Esophagus squamous epithelium (tissue), 5 donors: ENCODE measurements at places on chromosomes 6 and 20.

DNA sequence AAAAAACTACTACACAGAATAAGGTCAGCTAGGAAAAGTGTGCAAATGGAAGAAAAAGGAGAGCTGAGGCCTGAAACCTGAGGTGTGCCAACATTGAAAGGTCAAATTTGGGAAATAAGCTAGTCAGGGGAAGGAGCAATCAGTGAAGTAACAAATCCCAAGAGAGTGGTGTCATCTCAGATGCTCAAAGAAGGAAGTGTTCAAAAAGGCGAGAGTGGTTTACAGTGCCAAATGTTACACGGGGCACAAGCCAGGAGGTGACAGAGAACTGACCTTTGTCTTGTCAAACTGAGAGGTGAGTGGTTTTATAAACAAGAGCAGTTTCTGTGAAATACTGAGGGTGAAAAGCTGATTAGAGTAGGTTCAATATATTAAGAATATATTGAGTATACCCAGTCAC, 83.0 kb upstream of the TCF21 start:
- H3K4me3 ChIP-seq: no peak overlapping the region
- no peak overlapping the region for H3K27ac ChIP-seq
- H3K36me3 ChIP-seq: no peaks in the 10 kb centered on the region
- DNase-seq: no peak
- H3K4me1 ChIP-seq: no peaks in the 10 kb centered on the region
- no peaks in the 10 kb centered on the region for H3K27me3 ChIP-seq

DNA sequence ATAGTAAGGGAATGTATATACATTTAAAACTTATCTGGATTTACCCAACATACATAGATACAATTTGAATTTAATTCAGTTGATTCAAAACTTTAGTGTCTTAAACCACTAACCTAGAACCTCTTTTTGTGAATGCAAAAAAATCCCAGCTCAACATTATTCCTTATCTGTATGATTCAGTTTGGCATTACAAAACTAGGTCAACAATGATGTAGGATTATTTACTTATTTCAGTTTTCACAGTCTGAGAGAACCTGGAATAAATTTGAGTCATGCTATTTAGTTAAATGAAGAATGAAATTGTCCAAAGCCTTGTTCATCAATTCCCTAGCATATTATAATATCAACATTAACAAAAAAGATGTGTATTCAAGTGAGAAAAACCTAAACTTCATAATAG, 7.4 kb upstream of the PLCB1 start:
- no peaks in the 10 kb centered on the region for H3K27me3 ChIP-seq
- H3K27ac ChIP-seq: no peak overlapping the region
- no peak overlapping the region for H3K4me3 ChIP-seq
- no peaks in the 10 kb centered on the region for H3K4me1 ChIP-seq

GRCh38 chr6:3876866-3877265, 27.7 kb downstream of the FAM50B start:
- DNase-seq: no peak
- H3K27me3 ChIP-seq: no peaks in the 10 kb centered on the region
- no peaks in the 10 kb centered on the region for H3K36me3 ChIP-seq
- H3K4me3 ChIP-seq: no peak overlapping the region

DNA sequence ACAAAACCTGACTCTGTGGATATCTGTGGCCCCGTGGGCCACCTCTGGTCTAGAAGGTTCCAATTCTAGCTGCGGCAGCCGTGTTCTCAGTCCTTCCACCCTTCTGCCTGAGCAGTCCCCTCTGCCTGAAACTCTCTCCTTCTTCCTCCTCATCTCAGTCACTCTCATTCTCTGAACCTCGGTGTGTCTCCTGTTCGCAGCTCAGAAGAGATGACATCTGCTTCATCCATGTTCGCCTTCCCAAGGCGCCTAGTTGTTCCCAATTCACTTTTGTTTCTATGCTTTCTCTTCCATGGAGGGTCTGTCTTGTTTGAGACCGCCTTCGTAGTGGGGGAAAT, 95.5 kb downstream of the CEBPB start:
- peak overlapping the region; percentile 87 for H3K27ac ChIP-seq
- DNase-seq: no peak
- peaks cover 55% of the 10 kb centered on the region for H3K4me1 ChIP-seq

DNA sequence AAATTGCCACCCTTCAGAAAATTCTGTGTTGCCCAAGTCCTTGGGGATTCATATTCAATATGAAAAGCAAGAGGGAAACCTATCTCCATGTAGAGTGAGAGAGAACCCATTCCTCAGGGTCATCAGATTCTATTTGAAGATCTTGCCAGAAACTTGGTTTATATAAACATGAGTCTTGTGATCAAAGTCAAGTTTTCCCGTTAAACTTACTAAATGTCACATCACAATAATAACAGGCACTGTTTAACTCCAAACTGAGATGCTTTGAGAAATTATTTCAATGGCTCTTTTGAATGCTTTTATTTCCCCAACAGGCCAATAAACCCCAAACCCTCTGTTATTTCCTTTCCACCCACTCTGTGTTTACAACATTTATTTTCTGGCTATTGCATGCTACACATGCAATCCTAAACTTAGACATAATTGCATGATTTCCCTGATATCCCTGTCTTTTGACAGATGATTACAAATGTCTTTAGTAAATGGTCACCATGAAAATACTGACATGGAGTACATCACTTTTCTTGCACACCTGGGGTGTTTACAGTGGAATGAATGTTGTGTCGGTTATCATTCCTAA, 31.1 kb upstream of the SSTR4 start:
- H3K4me3 ChIP-seq: no peak overlapping the region
- no peak overlapping the region for H3K27ac ChIP-seq
- H3K27me3 ChIP-seq: no peaks in the 10 kb centered on the region
- no peaks in the 10 kb centered on the region for H3K36me3 ChIP-seq
- no peaks in the 10 kb centered on the region for H3K4me1 ChIP-seq

GRCh38 chr6:36955671-36956445, 1.3 kb downstream of the PI16 start:
- H3K4me1 ChIP-seq: no peaks in the 10 kb centered on the region
- no peak for DNase-seq
- H3K36me3 ChIP-seq: no peaks in the 10 kb centered on the region
- no peak overlapping the region for H3K4me3 ChIP-seq
- no peak overlapping the region for H3K27ac ChIP-seq

DNA sequence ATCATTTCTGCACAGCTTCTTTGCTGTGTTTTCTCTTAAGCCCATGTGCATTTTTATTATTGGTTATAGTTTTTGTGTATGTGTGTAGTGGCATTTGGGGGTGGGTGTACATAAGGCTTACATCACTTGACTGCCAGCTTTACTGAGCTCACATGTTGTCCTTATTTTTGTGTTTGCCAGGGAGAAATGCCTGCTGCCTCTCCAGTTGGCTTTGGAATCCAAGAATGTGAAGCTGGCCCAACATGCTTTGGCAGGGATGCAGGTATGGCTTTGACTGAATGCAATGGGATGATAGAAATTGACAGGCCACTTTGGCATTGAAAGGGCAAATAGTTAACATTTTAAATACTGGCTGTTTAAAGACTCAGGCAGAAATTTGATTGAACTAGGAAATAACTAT, 11.4 kb downstream of the PBOV1 start:
- no peak for DNase-seq
- H3K4me3 ChIP-seq: no peak overlapping the region
- H3K36me3 ChIP-seq: no peaks in the 10 kb centered on the region
- H3K4me1 ChIP-seq: no peaks in the 10 kb centered on the region

DNA sequence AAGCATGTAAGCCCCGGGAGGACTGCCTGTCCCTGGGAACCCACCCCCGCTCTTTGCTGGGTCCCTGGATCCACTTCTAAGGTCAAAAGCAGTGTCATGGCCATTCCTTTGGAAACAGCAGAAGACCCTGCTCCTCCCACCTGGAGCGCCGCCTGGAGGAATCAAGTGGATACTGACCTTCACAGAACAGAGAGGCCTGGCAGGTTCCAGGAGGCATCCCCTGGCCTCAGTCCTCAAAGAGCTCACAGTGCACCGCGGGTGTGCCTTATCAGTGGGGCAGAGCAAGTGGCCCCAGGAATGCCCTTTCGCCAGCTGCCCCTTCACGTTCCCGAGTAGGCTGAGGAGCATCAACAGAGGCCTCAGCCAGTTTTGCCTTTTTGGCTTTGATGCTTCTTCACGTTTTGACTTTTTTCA, 11.1 kb upstream of the SLC4A11 start:
- peaks cover under 1% of the 10 kb centered on the region for H3K36me3 ChIP-seq
- peaks cover 10% of the 10 kb centered on the region for H3K4me1 ChIP-seq
- H3K27me3 ChIP-seq: peaks cover 13% of the 10 kb centered on the region

GRCh38 chr20:1700990-1701389, 43.4 kb upstream of the SIRPG start:
- H3K27ac ChIP-seq: no peak overlapping the region
- no peaks in the 10 kb centered on the region for H3K4me1 ChIP-seq
- H3K36me3 ChIP-seq: no peaks in the 10 kb centered on the region
- H3K27me3 ChIP-seq: no peaks in the 10 kb centered on the region
- DNase-seq: no peak

GRCh38 chr6:7559196-7559595, 17.7 kb downstream of the DSP start:
- no peaks in the 10 kb centered on the region for H3K36me3 ChIP-seq
- no peaks in the 10 kb centered on the region for H3K27me3 ChIP-seq
- peak overlapping the region; percentile 76 for H3K27ac ChIP-seq
- no peak for DNase-seq
- no peak overlapping the region for H3K4me3 ChIP-seq
- peaks cover 5% of the 10 kb centered on the region for H3K4me1 ChIP-seq

GRCh38 chr6:118776607-118777549, 117.1 kb upstream of the ASF1A start:
- H3K4me3 ChIP-seq: no peak overlapping the region
- H3K36me3 ChIP-seq: no peaks in the 10 kb centered on the region
- no peaks in the 10 kb centered on the region for H3K27me3 ChIP-seq
- H3K27ac ChIP-seq: no peak overlapping the region

DNA sequence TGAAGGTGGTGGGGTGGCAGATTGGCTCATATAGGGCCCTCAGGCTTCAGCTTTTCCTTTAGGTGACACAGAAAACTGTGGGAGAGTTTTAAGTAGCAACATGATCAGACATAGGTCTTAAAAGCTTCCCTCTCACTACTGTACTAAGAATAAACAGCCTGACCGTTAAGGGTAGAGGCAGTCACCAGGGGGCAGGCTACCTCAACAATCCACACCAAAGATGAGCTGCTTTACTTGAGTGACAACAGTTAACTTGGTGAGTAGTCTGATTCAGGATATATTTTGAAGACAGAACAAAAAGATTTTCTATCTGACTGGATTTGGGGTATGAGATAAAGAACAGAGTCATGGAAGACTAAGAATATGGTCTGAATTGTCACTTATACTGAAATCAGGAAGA, 193.1 kb upstream of the SHLD1 start:
- H3K36me3 ChIP-seq: peaks cover 96% of the 10 kb centered on the region
- H3K4me3 ChIP-seq: no peak overlapping the region
- DNase-seq: no peak
- no peaks in the 10 kb centered on the region for H3K4me1 ChIP-seq
- H3K27me3 ChIP-seq: no peaks in the 10 kb centered on the region

DNA sequence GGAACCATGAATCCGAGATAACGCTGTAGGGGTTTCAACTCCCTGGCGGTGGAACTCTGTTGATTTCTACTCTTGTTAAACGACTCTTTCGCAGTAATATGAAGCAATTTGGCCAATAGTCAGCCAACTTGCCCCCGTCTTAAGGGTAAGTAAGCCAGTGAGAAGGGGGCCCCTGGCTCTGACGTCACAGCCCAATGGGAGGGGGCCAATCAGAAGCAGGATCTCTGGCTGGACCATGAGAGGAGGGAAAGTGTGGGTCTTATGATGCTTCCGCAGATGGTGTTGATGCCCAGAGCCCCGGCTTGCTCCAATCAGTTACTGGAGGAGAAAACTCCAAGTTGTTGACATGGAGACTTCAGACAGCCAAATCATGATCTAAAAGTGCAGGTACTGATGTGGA, 242.4 kb downstream of the BMP7 start:
- no peak overlapping the region for H3K27ac ChIP-seq
- H3K4me1 ChIP-seq: no peaks in the 10 kb centered on the region
- H3K27me3 ChIP-seq: peaks cover 34% of the 10 kb centered on the region
- no peak for DNase-seq

GRCh38 chr20:17786221-17786718, 86.5 kb downstream of the BANF2 start:
- DNase-seq: no peak
- no peaks in the 10 kb centered on the region for H3K27me3 ChIP-seq
- no peaks in the 10 kb centered on the region for H3K4me1 ChIP-seq
- H3K36me3 ChIP-seq: no peaks in the 10 kb centered on the region

- H3K4me1 ChIP-seq: no peaks in the 10 kb centered on the region
- no peak for DNase-seq
- H3K36me3 ChIP-seq: no peaks in the 10 kb centered on the region
- no peak overlapping the region for H3K27ac ChIP-seq
- H3K27me3 ChIP-seq: no peaks in the 10 kb centered on the region
- H3K4me3 ChIP-seq: no peak overlapping the region
These were observed 71.7 kb upstream of the RIPPLY2 start for GRCh38 chr6:83781506-83781905.

- H3K27ac ChIP-seq: no peak overlapping the region
- DNase-seq: no peak
- no peaks in the 10 kb centered on the region for H3K4me1 ChIP-seq
- no peaks in the 10 kb centered on the region for H3K27me3 ChIP-seq
These were observed 39.0 kb downstream of the CAP2 start for GRCh38 chr6:17432356-17432755.

- DNase-seq: no peak
- peaks cover 100% of the 10 kb centered on the region for H3K27me3 ChIP-seq
- H3K27ac ChIP-seq: no peak overlapping the region
- H3K4me1 ChIP-seq: peaks cover 24% of the 10 kb centered on the region
- no peaks in the 10 kb centered on the region for H3K36me3 ChIP-seq
- H3K4me3 ChIP-seq: no peak overlapping the region
These were observed 1.7 kb downstream of the ULBP1 start for GRCh38 chr6:149965194-149966020.

- no peak for DNase-seq
- no peak overlapping the region for H3K4me3 ChIP-seq
- H3K27ac ChIP-seq: no peak overlapping the region
- no peaks in the 10 kb centered on the region for H3K36me3 ChIP-seq
- H3K4me1 ChIP-seq: peaks cover 22% of the 10 kb centered on the region
These were observed 206.5 kb upstream of the ZNF184 start for GRCh38 chr6:27679308-27679963.

GRCh38 chr6:154653385-154653784, 79.8 kb upstream of the SCAF8 start:
- no peak for DNase-seq
- H3K4me1 ChIP-seq: no peaks in the 10 kb centered on the region
- H3K36me3 ChIP-seq: no peaks in the 10 kb centered on the region
- H3K4me3 ChIP-seq: no peak overlapping the region

GRCh38 chr6:119277052-119277451, 72.5 kb downstream of the MAN1A1 start:
- no peak overlapping the region for H3K27ac ChIP-seq
- no peak overlapping the region for H3K4me3 ChIP-seq
- no peaks in the 10 kb centered on the region for H3K4me1 ChIP-seq
- H3K36me3 ChIP-seq: no peaks in the 10 kb centered on the region

- no peak overlapping the region for H3K4me3 ChIP-seq
- H3K36me3 ChIP-seq: no peaks in the 10 kb centered on the region
- no peaks in the 10 kb centered on the region for H3K27me3 ChIP-seq
- no peak for DNase-seq
- H3K27ac ChIP-seq: no peak overlapping the region
- no peaks in the 10 kb centered on the region for H3K4me1 ChIP-seq
These were observed 164.1 kb downstream of the TFAP2A start for GRCh38 chr6:10250655-10251220.

GRCh38 chr20:57157106-57157691, 109.2 kb downstream of the BMP7 start:
- H3K36me3 ChIP-seq: no peaks in the 10 kb centered on the region
- H3K27ac ChIP-seq: no peak overlapping the region
- peaks cover 9% of the 10 kb centered on the region for H3K4me1 ChIP-seq
- no peak for DNase-seq
